Suppressor macrophage treated with lipopolysaccharide for 1 hour (primary cell): ENCODE measurements at places on chromosomes 12 and 14.
A peak's percentile ranks its signal among the peaks of the same experiment; 100 is the strongest.

GRCh38 chr14:105531894-105532623, 5.7 kb downstream of the TMEM121 start:
- no peak for DNase-seq

- no peak for DNase-seq
These were observed 540.0 kb upstream of the TBX3 start for GRCh38 chr12:115223991-115224390.

DNA sequence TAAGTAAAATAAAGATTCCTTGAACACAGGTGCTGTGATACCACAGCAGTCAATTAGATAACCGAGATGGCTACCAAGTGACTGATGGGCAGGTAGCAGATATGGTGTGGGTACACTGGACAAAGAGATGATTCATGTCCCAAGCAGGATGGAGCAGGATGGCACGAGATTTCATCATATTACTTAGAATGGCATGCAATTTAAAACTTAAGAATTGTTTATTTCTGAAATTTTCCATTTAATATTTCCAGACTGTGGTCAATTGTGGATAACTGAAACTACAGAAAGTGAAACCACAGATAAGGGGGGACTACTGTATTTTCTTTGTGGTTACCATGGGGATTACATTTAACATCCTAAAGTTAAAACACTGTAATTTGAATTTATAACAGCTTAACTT, 7.5 kb upstream of the ZFP36L1 start:
- no peak for DNase-seq

DNA sequence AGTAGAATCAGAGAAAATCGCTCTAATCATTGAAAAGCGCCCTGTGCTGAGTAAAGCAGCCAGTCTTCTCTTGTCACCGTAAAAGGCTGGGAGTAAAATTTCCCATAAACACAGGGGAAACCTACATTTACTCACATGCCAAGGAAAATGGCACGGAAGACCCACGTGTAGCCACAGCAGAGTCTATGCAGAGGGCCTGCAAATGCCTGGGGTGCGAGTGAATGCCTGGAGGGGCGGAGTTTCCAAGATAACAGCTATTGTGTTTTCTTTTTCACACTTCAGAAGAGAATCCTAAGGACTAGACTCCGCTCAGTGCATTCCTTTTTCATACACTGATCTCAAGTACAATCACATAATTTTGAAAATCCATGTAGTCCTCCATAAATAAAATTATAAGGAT, 159.9 kb upstream of the FOXN3 start:
- DNase-seq: no peak

- no peak for DNase-seq
These were observed 30.8 kb downstream of the KIF26A start for GRCh38 chr14:104169005-104169698.

GRCh38 chr12:121217063-121217462, 7.1 kb downstream of the P2RX4 start:
- DNase-seq: no peak

DNA sequence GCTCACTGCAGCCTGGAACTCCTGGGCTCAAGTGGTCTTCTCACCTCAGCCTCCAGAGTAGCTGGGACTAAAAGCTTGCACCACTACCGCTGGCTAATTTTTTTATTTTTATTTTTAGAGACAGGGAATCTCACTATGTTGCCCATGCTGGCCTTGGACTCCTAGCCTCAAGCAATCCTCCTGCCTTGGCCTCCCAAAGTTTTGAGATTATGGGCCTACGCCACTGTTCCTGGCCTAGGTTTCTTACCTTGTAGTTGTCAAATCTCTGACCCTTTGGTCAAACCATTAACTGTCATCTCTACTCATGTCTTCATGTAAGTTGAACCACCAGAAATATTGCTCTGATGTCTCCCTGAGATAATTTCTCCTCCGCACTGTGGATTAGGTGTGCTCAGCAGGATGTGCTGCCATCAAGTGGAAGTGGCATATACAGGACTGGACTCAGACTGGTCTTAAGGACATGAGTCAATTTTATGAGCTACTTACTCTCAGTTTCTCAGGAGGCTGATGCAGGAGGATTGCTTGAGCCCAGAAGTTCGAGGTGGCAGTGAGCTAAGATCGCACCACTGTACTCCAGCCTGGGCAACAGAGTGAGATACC, 28.5 kb downstream of the ACTR6 start:
- no peak for DNase-seq

DNA sequence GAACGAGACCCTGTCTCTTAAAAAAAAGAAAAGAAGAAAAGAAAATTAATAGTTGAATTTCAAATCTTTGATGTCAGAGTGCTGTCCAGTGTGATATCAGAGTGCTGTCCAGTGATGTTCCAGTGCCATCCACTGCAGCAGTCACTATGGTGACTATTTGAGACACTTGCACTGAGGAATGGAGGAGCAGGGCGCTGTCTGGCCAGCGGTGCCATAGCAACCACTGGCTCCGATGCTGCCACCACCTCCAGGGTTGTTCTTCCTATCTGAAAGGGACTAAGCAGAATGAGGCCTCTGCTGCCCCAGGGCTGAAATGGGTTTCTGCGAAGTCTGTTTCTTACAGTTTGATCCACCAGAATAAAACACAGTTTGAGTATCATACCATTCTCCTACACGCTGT, 272.9 kb downstream of the NUAK1 start:
- no peak for DNase-seq

DNA sequence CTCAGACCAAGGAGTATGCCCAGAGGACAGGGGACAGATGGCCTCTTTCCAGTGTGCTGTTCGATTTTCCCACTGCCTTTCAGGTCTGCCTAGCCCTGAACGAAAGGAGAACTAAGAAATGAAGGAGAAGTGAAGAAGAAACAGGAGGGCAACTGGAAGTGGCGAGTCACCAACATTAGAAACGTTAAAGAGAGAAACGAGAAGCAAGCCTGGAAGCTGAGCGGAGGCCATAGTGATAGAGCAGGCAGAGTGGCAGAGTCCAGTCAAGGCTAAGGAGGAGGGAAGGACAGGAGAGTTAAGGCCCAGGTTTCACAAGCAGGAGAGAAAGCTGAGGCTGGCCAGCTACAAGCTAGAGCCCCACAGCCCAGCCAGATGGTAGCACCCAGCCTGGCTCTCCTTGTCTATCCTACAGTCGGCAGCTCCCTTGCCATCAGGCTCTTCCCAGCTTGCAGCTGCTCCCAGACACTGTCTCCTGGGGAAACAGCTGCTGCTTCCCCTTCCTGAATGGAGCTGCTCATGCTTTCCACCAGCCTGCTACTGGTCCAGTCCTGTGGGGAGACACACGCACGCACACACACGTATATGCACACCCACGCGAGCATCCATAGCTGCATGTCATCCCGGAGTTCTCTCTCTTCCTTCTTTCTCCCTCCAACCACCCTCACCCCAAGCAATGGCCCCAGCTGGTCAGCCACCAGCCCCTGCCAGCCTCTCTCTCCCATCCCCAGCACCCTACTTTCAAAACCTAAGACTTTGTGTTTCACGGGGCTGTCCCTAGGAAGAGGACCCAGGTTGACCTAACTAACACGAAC, 139.7 kb upstream of the CCND2 start:
- peak; percentile 53 for DNase-seq

DNA sequence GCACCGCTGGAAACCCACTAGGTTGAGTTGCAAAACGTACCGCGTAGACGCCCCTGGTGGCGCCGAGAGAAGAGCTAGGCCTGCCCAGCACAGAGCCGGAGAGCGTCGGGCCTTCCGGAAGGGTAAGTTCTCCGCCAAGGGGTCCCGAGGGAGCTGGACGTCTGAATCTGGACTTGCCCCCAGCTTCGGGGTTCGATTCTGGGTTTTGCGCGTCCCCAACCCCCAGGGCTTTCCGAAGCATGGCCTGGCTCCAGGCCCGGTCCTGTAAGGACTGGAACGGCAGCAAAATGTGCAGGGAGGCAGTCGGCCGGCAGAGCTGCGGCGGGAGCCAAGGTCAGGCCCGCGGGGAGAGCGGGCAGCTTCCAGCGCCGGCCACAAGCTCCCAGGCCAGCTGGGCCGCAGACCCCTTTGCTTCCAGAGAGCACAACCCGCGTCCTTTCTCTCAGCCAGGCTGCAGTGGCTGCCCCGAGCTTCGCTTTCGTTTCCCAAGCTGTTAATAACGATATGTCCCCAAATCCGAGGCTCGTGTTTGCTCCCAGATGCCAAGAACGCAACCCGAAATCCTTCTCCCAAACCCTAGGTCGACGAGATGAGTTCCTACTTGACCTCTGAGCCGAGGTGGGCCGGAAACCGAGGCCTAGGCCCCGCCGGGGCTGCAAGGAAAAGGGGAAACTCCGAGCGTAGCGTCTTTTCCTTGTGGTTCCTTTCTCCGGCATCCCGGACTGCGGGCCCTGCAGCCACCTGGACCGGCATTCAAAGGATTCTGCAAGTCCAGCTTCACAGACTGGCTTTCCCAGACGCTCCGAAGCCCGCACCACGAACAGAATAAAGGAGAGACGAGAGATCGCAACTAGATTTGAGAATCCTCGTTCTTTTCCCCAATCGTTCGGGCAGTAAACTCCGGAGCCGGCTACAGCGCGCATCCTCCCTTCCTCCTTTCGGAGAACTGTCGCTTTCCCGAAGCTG, 3.2 kb upstream of the TBX5 start:
- DNase-seq: no peak

- peak; percentile 76 for DNase-seq
These were observed 212.0 kb downstream of the PTPRO start for GRCh38 chr12:15534322-15534721.

- DNase-seq: no peak
These were observed 4.5 kb upstream of the BEGAIN start for GRCh38 chr14:100591453-100592371.

DNA sequence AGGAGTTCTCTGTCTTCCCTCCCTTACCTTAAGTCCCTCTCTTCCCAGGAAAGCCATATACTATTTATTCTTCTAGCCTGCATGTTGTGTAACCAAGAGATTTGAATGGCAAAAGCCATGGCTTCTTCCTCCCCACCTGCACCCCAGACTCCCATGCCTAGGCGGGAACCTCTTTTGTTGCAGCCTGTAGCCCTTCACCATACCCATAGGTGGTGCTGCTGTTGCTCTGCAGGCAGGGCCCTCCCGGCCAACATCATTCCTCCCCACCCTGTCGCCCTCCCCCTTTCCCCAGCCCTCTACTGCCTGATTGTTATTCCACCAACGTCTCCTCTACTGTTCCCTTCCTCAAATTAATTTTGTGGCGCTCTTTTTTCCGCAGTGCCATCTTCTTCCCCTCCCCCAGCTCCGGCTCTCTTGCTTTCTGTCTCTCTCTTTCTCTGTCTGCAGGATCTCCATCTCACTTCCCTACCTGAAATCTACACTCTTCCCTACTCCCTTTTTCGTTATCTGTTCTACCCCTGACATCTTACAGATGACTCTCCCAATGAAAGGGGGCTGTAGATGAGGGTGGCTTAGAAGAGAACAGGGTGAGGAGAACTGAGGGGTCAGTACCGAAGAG, 13.8 kb downstream of the NGDN start:
- DNase-seq: peak; percentile 5

DNA sequence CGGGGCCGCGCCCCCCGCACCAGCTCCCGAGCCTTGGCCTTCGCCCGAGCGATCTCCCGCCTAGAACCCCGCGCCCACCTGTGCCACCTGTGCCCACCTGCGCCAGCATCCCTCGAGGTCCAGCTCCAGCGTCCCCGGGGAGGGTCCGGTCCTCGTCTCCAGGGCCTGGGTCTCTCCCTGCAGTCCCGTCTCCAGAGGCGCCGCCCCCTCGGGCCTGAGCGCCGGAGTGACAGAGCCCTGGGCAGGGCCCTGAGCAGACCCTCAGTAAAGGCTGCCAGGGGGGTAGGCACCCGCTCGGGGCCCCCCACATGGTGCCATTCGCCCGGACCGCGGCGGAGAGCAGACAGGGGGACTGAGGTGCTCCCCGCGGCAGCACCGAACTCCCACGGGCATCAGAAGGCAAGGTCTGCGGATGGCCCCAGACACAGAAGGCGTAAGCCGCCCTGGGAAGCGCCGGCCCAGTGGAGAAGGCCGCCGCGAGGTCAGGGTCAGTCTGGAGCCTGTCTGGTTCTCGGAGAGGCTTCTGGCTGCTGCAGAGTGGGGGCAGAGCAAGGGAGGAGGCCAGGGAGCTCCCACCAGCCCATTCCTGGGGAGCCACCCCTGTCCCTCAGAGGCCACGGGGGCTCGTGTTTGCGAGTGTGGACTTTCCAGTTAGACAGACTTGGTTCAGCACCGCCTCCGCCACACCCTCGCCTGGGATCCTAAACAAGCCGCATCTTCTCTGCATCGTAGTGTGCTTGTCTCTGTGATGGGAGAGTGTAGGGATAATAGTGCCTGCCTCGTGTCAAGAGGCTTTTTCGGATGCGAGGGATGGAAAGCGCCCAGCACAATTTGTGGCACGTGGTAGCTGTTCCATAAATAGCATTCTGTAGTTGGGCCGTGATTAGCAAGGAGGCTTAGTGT, 1.1 kb upstream of the PPP1R13B start:
- DNase-seq: no peak

DNA sequence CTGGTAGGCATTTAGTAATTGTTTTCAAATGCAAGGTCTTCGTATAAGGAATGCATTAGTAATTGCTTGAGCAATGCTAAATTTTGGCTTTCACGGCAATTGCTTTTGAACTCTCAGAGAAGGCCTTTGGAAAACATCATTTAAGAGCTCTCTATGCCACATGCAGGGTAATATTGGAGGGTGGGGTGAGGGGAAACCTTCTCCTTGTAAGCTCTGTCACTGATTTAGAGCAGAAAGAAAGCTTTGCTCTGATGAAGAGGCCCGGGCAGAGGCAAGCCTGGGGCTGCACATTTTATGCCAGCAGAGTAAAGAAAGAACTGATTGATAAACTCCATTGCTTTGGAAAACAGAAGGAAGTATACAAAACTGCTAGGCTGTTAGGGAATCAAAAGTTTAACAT, 70.9 kb downstream of the TRIM9 start:
- no peak for DNase-seq

- no peak for DNase-seq
These were observed at the start of gene TEX52 for GRCh38 chr12:2857021-2857431. TEX52 (minus strand) TSS chr12:2857039; CDS start chr12:2857026, 13 bp downstream.

DNA sequence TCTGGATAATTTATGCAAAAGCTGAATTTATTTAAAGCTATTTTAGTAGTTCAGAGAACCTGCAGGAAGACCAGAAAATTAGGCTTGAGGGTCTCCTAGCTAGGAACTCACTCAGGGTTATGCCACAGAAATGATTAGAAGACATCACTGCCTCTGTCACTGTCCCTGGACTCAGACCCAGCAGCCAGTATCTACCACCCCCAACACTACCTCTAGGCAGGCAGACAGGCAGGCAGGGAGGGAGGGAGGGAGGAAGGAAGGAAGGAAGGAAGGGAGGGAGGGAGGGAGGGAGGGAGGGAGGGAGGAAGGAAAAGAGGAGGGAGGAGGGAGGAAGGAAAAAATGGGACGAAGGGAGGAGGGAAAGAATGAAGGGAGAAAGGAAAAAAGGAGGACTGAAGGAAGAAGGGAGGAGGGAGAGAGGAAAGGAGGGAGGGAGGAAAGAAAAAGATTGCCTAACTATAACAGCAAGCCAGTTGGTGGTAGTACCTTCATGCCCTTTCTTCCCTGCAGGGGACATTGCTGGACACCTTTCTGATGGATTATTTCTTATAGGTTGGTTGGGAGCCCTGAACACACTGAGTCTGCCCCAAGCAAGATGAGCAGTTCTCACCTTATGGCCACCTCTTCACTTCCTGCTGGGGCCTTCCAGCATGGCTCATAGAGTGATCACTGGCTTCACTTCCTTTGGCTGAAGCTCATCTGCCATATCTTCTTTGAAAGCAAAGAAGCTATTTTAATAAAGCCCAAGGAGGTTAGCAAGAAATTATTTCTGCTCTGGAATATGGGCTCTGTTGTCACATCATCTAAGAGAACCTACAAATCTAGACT, 49.7 kb downstream of the KICS2 start:
- DNase-seq: peak; percentile 23
